Activated T-helper 17 cell treated with anti-CD3 and anti-CD28 coated beads, Interleukin-2, amount 50 U/mL, for 72 hours (primary cell): ENCODE measurements at places on chromosomes 6 and 20. TPM values are rescaled to one million over a fixed set of nuclear protein-coding genes. Genes with fewer than 3 reads are reported as not detected.

The RRAGD gene
- 22.3 TPM for total RNA-seq

The PARD6B gene
- 7.8 TPM for total RNA-seq

DNA sequence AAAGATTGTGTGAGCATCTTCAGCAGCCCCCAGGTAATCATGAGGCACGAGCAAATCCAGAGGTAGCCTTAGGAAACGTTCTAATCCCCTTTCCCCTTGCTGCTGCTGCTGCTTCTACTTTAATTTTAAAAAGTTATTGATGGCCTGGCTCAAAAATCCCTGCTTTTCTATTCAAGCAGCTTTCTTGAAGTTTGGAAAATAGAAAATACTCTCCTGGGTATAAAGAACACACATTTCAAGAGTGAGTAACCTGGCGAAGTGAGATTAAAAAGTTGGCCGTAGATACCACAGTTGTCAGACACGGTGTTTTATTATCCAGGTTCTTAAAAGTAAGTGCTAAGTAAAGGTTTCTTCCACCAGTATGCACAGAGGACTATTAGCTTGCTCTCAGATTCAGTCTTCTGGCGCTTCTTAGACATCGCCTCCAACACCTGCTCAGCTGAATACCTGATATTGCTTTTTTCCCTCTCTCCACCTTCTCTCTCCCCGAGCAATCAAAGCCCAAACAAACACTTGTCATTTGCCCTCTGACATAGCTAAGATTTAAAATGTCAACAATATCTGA is 150.7 kb downstream of the EDN3 start:
- no peak for ATAC-seq

- ATAC-seq = no peak
These were observed 52.9 kb downstream of the ABRACL start for GRCh38 chr6:139081471-139081870.

GRCh38 chr6:84408028-84408427 is 180.6 kb upstream of the CEP162 start:
- ATAC-seq = no peak

DNA sequence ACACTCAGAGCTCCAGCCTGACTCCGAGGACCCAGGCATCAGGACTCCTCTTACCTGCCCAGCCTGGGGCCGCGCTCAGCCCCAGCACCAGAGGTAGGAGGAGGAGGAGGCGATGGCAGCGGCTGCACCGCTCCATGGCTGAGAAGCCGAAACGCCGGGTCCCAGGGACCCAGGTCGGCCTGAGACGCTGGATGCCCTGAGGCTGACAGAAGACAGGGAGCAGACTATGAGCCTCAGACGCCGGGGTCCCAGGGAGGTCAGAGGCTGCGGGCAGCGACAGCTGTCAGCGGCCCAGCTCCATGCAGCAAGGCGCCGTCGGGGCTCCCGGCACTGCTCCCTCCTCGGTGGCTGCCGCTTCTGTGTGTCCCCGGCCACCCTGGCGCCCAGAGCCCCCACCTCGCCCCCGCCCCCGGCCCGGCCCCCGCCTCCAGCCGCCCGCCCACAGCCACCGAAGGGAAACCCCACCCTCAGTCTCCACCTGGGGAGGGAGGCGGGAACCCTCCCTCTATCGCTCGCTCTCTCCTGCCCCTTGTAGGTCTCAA is at the start of gene COL11A2:
TSS of gene COL11A2 (minus strand) at position 363 of the 542 bp plus-strand sequence. CDS start at position 136, 227 bp downstream.
- ATAC-seq = peak; percentile 25

DNA sequence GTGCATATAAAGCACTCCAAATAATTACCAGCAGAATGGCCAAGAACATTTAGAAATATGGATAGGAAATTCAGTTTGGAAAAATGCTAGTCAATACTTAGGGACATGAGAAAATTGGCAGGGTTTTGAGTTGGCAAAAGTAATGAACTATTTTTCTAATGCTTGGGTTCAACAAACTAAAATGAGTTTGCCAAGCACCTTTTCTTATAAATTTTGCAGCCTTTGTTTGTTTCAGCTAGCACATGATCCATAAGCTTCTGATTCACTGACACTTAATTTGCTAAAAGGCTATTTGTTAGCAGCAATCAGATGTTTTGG is 324.8 kb downstream of the QKI start:
- ATAC-seq = no peak

The RNF217 gene
- total RNA-seq = 1.7 TPM

GRCh38 chr6:157629220-157629619 is 193.8 kb upstream of the SNX9 start:
- no peak for ATAC-seq

DNA sequence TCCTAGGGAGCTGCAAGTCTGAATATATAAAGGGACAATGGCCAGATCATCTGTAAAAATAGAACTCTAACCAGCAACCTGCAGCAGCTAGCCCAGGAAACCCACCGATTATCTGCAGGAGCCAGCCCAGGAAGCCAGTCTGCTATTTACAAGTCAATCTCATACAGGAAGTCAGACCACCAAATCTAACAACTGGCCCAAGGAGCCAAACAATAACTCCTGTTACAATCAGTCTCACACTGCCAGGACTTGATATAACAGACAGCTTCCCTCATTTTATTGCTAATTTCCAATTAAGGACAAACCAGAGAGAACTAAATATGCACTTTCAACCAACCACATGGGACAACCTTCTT is 14.4 kb upstream of the RIN2 start:
- no peak for ATAC-seq

The RFX6 gene
- total RNA-seq = not detected

GRCh38 chr20:62953839-62954703 is 1.6 kb downstream of the SLC17A9 start:
- peak; percentile 78 for ATAC-seq

DNA sequence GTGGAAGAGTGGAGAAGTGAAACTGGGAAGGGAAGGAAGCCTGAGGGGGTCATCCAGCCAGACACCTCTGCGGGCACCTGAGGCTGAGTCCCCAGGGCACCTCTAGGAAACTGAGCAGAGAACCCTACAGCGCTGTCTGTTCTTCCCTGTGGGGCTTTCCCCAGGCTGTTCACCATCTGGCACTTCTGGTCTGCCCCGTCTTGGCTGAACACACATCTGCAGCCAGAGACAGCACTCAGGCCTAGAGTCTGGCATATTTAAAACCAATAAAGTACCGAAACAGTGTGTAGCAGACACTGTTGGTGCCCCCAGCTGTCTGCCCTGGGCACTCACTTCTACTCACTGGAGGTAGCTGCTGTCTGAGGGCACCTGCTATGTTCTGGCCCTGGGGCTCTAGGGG is 9.4 kb upstream of the ARFGEF2 start:
- no peak for ATAC-seq

DNA sequence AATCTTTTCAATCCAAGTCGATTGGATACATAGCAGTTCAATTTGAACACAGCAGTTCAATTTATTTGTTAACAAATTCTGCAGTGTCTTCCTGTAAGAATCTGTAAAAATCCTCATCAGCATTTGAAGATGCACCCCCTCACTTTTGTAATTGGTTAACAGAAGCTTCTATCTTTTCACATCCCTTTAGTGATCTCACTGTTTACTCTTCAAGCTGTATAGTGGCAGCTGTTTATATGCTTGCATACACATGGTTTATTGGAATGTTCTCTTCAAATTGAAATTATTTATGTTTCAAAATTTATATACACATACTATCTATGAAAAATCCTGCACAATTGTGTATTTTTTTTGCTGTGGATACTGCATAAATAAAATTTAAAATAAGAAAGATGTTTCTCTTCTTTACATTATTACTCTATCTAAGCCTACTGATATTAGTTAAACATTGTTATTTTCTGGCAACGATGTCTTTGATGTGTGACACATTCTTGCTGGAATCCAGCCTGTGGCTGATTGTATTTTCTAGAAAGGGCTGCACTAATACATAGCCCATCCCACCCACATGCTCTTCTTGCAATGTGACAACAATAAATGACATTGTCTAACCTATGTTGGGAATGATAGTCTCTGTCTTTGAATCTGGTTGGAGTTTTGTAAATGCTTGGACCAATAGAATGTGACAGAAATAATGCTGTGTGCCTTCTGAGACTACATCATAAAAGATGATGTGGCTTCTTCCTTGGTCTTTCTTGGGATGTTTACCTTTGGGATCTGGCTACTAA is 573.0 kb downstream of the CD109 start:
- ATAC-seq = no peak

- no peak for ATAC-seq
These were observed 199.0 kb upstream of the FBXL4 start for GRCh38 chr6:99146711-99147110.

The TAAR2 gene
- not detected for total RNA-seq

GRCh38 chr20:52410182-52410647 is 218.6 kb upstream of the ZFP64 start:
- ATAC-seq = peak; percentile 73

The TMEM200A gene
- 2.2 TPM for total RNA-seq

GRCh38 chr6:145538989-145539388 is 196.3 kb downstream of the EPM2A start:
- no peak for ATAC-seq

DNA sequence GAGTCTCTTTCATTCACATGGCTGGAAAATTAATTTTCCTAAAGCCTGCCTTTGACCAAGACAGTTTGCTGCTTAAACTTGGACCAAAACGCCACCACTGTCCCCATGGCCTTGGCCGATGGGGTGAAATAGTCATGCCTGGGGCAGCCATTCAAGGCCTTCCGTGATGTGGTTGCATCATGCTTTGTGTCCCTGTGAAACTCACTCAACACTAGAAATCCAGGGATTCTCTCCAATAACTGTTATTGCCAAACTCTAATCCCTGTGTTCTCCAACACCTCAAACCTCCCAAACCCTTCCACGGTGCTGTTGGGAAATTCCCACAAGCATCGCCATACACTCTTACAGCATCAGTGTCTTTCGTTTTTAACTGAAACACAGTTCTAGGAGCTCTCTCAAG is 1.4 kb upstream of the TXNDC5 start:
- no peak for ATAC-seq

GRCh38 chr20:51720384-51720783 is 47.8 kb downstream of the ATP9A start:
- no peak for ATAC-seq

DNA sequence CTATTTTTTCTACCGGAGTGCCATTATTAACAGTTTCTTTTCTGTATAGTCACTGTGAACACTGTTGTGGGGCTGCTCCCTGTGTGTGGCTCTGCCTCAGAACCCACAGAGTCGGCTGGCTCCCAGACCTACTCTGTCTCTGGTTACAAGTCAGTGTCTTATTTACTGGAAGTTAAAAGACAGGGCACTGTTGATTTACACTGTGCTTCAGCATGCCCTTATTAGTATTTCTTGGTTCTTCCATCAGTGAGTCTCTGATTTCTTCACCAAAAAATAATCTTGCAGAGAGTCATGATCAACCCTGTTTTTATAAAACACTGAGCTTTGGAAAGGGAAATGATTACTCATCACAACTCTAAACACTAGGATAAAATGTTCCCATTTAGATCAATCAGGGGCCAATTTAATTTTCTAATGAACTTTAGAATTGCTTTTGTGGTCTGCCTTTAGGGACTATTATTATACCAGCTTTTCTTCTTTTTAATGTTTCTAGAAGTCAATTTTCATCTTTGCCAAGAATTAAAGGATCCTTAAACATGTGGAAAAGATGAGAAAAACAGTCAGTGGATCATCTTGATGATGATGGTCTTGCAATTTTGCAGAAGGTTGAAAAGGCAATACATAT is 92.6 kb downstream of the UTRN start:
- peak; percentile 64 for ATAC-seq

The WDR46 gene
- total RNA-seq = 51.2 TPM

- no peak for ATAC-seq
These were observed 317.8 kb downstream of the CDH4 start for GRCh38 chr20:61569825-61570224.

DNA sequence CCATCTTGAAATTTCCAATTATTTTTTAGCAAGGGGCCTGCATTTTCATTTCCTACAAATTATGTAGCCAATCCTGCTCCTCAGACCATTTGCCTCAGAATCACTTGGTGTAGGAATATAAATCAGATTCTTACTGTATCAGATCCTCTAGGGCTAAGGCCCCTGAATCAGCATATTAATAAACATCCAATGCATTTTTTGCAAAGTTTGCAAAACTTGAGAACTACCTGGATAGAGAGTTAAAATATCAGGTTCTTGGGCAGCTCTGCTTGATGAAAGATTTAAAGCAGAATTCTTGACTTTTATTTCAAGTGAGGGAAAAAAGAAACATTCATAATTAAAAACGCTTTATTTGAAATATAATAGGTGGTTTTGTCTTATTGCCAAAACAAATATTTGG is 82.2 kb upstream of the MAN1A1 start:
- ATAC-seq = no peak

The LGSN gene
- not detected for total RNA-seq

GRCh38 chr6:161748535-161749416 is 474.9 kb upstream of the AGPAT4 start:
- ATAC-seq = no peak

The GRIK2 gene
- not detected for total RNA-seq

- ATAC-seq = no peak
These were observed 353.1 kb downstream of the LAMA2 start for GRCh38 chr6:129236001-129236517.

GRCh38 chr6:152575621-152576150 is 61.5 kb downstream of the SYNE1 start:
- ATAC-seq = no peak
